ENCODE measurements at places on chromosomes 12 and 14.

GRCh38 chr12:99978152-99978551, 6.6 kb downstream of the ANKS1B start:
- DNase-seq, result no peak

DNA sequence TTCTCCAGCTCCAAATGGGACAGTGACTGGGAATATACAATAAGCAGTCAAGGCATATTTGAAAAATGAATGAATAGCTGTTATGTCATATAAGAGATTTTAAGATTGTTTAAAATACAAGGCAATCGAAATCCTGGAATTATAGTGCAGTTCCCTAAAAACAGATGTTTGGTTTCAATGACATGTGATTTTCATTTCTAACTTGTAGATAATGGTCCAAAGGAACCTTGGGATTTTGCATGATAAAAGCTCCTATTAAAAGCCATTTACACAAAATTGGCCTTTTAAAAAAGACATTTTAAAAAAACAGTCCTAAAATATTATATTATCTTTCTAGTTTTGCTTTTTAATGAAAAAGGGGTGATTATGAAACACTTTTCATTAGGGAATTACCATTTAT, 905.1 kb downstream of the GALC start:
- DNase-seq, result no peak

DNA sequence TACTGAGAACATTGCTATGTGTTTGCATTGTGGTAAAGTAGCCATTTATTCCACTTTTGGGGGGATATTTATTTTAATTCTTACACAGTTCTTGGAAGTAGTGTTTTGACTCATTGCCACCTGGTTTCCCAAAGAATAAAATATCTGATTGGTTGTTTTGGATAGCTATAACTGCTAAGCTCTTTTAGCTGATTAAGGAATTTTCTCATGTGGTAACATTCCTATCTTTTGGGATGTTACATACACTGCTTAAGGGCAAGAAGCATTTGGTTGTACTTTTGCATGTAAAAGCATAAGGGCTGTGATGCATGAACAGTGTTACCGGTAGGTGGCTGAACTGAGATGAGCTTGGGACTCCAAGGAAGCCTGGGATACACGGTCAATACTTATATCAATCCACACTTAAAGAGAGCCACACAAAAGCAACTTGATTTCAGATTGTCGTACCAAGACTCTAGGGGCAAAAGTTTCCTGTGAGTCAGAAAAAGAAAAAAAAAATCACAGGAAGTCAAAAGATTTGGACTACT, 71.4 kb upstream of the PRKD1 start:
- no peak for DNase-seq

- DNase-seq, result no peak
Measured at GRCh38 chr14:32478050-32478449, 149.0 kb downstream of the AKAP6 start.

DNA sequence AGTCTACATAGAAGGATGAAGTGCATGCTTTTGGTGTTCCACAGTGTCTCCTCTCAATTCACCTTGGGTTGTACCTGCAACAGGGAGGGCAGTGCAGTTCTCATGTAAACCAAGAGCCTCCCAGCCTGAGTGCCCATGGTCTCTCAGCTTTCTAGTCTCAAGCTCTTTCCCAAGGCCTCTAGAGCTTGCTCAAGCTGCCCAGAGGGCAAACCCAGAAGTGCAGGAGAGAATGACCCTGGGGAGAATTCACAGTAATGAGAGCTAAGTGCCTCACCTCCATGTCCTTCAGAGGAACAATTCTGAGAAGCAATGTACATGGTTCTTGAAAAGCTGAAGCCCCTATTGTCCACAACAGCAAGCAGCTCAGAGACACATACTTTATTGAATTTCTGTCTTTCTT, 180.5 kb downstream of the BCAT1 start:
- no peak for DNase-seq

- DNase-seq, result no peak
Measured at GRCh38 chr12:56530390-56531055, 8.9 kb downstream of the RBMS2 start.

DNA sequence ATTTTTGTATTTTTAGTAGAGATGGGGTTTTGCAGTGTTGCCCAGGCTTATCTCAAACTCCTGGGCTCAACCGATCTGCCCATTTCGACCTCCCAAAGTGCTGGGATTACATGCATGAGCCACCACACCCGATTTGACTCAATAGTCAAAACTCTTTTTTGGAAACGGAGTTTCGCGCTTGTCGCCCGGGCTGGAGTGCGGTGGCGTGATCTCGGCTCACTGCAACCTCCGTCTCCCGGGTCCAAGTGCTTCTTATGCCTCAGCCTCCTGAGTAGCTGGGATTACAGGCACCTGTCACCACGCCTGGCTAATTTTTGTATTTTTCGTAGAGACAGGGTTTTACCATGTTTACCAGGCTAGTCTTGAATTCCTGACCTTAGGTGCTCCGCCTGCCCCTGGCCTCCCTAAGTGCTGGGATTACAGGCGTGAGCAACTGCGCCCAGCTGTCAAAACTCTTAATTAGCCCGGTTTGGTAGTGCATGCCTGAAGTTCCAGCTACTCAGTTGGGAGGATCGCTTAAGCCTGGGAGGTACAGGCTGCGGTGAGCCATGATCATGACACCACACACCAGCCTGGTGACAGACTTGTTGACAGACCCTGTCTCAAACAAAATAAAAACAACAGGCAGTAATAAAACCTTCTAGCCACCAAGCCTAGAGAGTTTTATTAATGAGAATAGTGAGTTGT, 12.4 kb downstream of the MED21 start:
- no peak for DNase-seq
